NCI-H1930 (cell line): ENCODE measurements at places on chromosomes 7 and 10.

DNA sequence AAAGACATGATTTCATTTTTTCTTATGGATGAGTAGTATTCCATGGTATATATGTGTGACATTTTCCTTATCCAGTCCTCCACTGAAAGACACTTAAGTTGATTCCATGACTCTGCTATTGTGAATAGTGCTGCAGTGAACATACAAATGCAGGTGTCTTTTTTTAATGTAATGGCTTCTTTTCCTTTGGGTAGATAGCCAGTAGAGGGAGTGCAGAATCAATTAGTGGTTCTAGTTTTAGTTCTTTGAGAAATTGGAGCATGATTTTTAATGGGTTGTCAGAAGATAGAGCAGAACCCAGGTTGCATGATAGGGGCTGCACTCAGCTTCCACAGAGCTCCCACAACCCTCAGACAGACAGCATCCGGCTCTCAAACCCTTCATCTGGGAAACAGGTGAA is 152.9 kb upstream of the PLXDC2 start:
- no peak for DNase-seq

DNA sequence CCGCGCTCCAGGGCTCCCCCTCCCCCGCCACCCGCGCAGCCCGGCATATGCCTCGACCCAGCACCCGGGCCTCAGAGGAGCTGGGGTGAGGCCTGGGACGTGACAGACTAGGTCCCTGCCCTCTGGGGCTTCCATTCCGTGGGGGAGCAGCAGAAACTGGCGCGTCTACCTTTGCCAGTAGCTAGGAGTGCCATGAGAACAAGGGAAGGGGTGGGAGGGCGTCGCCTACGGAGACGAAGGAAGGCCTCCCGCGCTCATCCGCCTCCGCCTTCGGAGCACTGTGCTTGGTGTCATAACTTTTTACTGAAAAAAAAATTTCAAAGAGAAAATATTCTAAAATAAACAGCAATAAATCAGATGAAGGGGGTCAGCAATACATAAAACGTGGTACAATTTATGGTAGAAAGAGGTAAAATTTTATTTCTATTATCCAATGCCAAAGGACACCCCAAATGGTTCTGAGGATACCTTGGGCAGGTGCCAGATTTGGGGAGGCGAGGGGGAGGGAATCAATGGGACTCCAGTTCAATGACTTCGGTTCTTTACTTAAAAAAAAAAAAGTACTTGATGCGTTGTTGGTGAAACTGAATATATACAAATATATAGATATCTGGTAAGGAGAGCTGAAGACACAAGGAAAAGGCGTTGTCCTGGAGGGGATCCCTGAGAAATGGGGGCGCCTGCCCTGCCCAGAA is 35.1 kb upstream of the GRID1 start:
- DNase-seq, result no peak

GRCh38 chr10:74928742-74929191 is 102.4 kb downstream of the KAT6B start:
- DNase-seq, result no peak

DNA sequence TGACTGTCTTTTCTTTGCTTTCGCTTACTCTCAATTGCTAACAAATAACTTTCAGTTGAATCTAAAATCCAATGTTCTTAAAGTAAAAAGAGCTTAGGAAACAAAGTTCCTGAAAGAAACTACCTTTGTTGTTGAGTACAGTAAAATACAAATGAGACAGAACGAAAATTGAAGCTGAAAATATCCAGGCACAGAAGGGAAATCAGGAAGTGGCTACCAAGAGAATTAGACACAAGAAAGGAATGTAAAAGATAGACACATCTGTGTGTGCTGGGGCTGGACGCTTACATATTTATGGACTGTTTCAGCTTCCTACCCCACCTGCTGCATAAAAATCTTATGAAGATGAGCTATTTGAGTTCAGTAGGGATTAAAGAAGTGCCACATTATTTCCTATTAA is 161.7 kb upstream of the PLXDC2 start:
- DNase-seq, result no peak

DNA sequence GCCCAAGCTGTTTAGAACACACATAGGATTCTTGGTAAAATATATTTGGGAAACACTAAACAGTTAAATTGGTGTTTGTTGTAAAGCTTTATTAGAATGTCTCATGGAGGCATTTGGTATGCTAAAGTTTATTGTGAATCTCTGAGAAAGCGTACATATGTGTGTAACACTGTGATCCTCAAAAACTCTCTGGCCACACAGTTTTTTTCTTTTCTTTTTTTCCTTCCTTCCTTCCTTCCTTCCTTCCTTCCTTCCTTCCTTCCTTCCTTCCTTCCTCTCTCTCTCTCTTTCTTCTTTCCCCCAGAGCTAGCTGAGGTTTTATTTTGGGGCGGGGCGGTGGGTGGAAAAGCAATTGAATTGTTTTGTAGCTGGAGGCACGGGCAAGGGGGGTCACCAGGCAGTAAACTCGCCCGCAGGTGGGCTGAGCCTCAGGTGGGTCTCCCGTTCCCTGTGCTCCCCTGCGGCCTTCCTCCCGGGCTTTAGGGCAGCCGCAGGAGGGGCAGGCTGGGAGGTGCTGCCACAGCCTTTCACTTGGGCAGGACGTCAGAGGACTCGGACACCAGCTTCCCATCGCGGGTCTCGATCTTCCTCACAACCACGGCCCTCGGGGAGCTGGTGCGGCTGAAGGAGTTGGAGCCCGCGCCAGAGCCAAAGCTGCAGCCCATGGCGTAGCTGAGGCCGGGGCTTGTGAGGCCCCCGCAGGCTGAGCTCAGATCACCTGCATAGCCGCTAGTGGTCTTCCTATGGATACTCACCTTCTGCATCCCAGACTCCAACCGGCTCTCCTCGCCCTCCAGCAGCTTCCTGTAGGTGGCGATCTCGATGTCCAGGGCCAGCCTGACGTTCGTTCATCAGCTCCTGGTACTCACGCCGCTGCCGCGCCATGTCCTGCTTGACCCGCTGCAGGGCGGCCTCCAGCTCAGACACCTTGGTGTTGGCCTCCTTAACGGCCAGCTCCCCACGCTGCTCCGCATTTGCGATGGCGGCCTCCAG is 459.0 kb downstream of the GATA3 start:
- DNase-seq, result no peak

- no peak for DNase-seq
These were observed 502 bp downstream of the PRKRIP1 start for GRCh38 chr7:102396710-102397019.

GRCh38 chr10:50063100-50063499 is 4.7 kb upstream of the WASHC2A start:
- no peak for DNase-seq
